Stimulated activated naive CD4-positive, alpha-beta T cell treated with Interleukin-2 at 50 U/mL for 16 hours (primary cell): ENCODE measurements at places on chromosomes 7 and 10.

GRCh38 chr7:108328174-108328651 is 128.0 kb downstream of the NRCAM start:
- DNase-seq, result no peak

DNA sequence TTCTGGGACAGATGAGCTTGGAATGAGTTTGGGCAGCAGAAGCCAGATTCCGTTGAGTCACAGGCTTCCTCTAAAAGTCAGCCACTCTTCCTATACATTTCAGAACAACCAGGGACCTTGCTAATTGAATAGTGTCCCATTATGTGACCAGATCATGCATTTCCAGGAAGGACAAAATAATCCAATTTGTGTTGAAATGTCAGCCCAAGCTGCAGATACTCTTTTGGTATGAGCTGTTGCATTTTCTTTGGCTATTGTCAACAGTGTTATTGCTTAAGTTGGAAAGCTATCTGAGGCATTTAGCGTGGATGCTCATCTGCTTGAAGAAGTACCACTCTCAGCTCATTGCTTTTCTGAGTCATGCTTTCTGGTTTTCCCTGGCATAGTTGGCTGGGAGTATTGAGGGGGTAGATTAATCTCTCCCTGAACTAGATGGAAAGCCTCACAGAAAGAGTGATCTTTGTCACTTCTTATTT is 223.7 kb upstream of the HABP2 start:
- no peak for DNase-seq

DNA sequence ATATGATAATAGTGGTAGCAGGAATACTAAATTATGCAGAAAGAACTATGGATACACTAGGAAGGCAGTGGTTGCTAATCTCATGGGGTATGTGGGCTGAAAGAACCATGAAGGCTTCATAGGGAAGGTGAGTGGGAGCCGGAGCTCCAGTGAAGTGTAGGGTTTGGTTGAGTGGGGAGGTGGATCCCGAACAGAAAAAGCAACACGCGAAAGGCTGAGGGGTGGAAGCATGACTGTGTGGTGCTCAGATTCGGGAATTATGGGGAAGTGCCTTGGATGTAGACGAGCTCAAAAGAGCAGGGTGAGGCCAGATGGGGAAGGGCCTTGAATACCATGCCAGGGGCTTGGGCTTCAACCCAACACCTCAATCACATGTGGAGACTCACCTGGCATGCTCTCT is 715.1 kb downstream of the TYW1 start:
- no peak for DNase-seq

- no peak for DNase-seq
Observed at GRCh38 chr7:141074162-141074991, 513 bp downstream of the TMEM178B start.

DNA sequence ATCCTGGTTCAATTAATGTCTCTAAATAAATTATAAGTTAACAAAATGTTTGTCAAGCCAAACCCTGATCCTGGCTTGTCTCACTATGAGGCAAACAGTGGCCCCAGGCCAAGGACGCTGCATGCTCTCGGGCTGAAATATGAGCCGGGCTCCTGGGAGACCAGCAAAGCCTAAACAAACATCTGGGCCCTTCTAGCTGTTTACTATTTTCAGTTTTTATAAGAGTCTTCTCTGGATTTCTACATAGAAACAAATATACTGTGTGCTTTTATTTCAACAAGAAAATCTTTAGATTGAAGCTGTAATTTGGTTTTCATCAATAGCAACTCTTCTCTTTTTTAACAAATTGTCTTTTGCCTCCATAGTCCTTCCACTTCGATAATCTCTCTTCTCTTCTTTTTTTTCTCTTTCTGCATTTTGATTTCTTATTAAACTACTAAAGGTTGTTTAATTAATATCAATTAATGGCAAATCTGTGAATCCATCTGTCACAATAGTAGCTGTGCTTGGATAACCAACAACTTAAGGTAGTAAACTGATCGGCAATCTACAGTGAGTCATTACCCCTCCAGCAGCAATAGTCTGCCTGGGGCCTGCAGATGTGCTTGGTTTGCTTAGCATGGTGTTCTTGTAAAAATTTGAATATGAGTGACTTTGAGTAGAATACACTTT is 83.3 kb upstream of the DNAJC1 start:
- no peak for DNase-seq
